EL (cell line): ENCODE measurements at places on chromosomes 11 and 22.

DNA sequence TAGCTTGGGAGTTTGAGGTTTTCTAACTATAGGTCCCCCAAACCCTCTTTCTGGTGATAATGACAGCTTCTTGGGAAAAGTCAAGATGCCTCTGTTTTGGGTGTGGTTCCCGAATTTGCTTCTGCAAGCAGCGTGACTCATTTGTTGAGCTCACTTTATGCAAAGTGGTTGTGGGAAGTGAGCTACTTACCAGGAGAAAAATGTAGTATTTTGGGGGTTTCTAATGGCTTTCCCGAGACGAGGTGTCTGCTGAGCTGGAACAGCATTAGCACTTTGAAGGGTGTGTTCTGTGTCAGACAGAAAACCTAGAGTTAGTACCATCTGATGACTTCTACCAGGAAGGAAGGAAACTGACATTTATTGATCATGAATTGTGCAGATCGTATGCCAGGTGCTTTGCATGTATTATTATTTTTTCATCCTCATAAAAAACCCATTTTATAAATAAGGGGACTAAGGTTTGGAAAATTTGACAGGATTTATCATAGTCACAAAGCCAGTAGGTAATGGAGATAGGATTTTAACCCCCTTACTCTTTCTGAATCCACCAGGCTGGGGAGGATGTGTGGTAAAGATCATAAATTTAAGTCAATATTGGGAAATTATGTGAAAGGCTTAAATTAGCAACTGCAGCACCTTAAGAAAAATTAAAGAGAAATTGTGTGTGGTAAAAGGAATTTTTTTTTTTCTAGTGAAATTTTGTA lies 108.8 kb upstream of the CD44 start:
- peak; percentile 76 for DNase-seq

- peak; percentile 67 for DNase-seq
Measured at GRCh38 chr11:75532200-75533048, 6.7 kb upstream of the GDPD5 start.

DNA sequence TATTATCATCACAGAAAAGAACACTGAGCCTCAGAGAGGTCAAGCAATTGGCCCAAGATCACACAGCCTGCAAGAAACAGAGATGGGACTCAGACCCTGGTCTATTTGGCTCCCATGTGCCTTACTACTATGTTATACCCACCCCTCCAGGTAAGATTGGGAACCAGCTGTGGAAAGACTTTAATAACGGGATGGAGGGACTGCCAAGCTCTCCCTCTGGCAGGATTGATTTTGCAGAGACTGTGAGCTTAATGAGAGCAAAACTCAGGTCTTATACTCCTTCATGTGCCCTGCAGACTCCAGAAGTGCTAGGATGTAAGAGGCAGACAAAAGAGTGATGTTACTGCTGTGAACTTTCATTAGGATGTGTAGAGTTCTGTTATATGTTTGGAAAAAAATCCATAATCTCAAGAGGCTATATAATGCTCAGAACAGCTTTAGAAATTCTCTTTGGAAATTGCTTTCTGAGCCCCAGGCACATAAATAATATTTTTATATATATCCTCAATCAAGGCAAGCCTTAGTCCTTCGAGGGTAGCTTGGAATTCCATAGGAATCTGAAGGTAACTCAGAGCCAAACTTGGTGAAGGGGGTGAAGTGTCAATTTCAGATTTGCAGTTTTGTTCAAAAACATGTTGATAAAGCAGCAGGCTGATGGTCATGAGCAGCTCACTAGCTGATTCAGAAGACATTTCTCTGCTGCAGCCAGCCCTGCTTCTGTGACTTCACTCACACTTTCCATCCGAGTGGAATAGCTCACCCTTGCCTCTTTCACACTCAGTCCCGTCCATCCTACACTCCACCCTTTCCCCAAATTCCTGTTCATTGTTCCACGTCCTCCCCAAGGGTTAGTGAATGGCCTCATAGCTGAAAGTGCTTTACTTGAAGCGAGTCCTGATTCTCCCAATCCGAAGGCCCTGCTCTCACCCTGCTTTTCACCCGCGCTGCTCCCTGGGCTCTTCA lies 188.8 kb downstream of the SNX19 start:
- no peak for DNase-seq

DNA sequence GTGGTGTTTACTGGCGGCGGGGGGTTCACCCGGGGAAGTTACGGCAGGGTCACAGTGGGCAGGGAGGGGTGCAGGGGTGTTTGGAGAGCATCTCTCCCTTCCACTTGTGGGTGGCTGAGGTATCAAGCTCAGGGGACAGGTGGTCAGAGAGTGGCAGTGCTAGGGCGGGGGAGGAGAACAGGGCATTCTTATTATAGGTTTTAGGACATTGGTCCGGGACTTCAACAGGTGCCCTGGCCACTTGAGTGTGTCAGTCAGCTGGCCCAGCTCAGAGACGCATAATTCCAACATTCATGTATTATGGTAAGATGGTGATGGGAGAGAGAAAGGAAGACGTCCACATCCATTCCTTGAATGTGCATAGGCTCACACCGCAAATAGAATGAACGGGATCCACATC lies 101.7 kb downstream of the TEAD1 start:
- DNase-seq = no peak
